ENCODE measurements at places on chromosomes 2 and 18.

DNA sequence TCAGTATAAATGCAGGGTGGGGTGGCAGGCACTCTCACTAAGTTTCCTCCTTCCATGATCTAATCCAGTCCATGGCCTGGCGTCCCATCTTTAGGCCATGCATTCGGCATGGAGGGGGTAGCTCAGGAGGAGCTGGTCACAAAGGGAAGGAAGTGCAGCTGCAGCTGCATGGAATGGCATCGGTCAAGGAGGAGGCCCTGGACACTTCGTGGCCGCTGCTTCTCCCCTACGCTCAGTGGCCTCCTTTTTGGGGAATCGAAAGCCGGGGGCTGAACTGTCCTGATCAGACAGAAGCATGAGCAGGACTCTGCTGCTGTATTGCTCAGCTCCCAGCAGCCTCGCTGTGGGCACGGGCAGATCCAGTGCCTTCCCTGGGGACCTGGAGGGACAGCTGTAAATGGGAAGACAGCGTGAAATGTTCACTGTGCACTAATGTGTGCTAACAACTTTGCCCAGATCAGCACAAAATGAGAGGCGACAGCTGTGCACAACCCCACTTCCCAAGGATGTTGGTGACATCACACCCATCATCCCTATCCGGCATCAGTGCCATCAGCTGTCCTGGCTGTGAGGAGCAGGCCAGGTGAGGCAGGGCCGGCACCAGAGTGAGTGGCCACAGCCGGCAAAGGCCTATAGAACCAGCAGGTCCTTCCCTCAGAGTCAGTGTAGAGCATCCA lies 520.1 kb upstream of the RAB6C start:
- no peak for DNase-seq

GRCh38 chr2:69221512-69221911 lies 165.5 kb downstream of the GFPT1 start:
- DNase-seq: no peak

DNA sequence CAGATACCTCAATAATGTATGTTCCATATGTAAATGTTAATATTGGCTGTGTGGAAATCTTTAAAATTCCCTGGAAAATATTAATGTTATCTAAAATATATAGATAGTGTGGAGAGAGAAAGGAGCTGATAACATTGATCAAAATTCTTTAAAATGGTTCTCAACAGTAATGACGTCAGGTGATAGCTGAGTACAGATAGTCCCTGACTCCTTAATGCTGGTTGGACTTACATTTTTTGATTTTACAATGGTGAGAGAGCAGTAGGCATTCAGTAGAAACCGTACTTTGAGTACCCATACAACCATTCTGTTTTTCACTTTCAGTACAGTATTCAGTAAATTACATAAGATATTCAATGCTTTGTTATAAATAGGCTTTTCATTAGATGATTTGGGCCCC lies 146.6 kb downstream of the GALNT3 start:
- no peak for DNase-seq

- DNase-seq: no peak
Observed at GRCh38 chr2:235506291-235506996, 12.6 kb downstream of the AGAP1 start.

DNA sequence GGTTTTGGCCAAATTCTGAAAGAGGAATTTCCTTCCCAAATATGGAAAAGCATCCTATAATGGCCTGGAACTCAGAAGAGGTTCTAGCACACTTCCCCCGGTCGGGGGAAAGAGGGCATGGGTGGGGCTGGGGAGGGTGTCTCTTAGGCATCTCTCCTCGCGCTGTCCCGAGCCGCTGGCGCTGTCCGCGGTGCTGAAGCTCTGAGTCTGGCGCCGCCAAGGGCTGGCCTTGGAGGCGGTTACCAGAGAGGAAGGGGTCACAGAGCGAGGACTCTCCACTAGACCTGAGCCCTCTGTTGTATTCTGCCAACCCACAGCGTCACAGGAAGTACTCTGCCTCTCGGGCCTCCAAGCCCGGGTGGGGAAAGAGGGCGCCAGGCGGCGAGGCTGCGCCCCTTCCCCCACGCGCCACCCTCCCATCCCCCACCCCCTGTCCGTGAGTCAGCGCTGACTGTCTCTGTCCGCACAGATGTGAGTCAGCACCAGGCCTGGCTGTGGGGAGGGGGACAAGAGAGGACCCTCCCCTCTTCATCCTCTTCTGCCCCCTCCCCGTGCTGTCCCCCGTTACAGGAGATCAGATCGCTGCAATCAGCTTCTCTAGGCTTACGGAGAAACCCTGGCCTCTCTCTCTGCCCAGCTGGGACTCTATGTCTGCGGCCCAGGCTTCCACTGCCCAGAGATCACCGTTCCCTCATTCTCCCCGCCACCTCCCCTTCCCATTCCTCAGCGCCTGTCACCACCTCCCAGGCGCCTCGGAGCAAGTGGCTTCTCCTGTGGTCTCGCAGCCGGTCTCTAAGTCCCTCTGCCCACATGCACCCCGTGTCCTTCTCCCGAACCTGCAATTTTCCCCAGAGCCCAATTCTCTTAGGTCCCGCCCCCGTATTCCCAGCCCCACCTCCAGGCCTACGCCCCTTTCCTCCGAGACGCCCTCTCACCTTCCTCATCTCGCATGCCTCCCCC lies 779 bp downstream of the PTPRN start:
- DNase-seq: peak; percentile 40

DNA sequence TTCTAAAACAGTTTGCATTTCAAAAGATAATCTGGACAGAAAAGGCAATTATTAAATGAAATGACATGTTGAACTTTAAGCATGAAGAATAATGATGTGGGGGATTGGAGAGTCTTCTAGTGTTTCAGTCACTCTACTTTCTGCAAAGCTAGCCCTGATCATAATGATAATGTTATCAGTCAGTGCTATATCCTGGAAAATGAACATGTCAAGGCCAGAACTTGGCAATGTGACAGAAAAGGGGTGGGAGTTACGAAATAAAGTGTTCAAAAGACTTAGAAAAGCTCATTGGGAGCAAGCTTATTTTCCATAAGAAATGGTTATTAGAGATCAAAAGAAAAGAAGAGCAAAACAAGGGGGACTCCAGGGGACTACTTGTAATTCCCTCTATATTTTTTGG lies 288.5 kb upstream of the SLC8A1 start:
- no peak for DNase-seq

GRCh38 chr2:98157557-98157956 lies 70.6 kb downstream of the VWA3B start:
- no peak for DNase-seq

DNA sequence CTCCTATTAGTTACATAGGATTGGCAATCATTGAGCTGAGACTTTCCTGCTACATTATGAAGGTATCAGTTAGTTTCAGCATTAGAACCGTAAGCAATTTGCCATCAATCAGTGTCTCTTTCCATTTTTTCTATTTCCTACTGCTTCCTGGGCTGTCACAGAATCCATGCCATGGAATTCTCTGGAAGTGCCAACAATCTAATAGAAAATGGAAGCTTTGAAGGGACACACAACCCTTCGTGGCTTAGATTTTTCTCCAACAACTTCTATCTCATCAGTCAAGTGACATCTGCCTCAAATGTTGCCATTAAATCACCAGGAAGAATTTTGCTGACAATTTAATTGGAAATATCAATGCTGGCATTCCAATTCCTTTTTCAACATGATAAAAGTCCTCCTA lies 183.5 kb upstream of the PARD3B start:
- DNase-seq: no peak

- DNase-seq: no peak
Observed at GRCh38 chr2:166520604-166521003, 26.6 kb upstream of the SCN7A start.

- DNase-seq: no peak
Observed at GRCh38 chr2:176710657-176711186, 441.5 kb downstream of the MTX2 start.

GRCh38 chr2:216687646-216688045 lies 7.7 kb downstream of the IGFBP5 start:
- DNase-seq: no peak
